ENCODE measurements at places on chromosomes 3 and 15.

- no peak overlapping the region for H3K4me3 ChIP-seq
- H3K4me1 ChIP-seq: no peaks in the 10 kb centered on the region
- H3K36me3 ChIP-seq: no peaks in the 10 kb centered on the region
- no peaks in the 10 kb centered on the region for H3K27me3 ChIP-seq
- peak; percentile 66 for DNase-seq
Measured at GRCh38 chr15:62989366-62990055, 53.0 kb upstream of the TPM1 start.

- H3K36me3 ChIP-seq: no peaks in the 10 kb centered on the region
- H3K4me1 ChIP-seq: no peaks in the 10 kb centered on the region
- peaks cover 2% of the 10 kb centered on the region for H3K27me3 ChIP-seq
- DNase-seq: no peak
- H3K27ac ChIP-seq: no peak overlapping the region
Measured at GRCh38 chr3:187360596-187360995, 7.6 kb upstream of the RTP4 start.

DNA sequence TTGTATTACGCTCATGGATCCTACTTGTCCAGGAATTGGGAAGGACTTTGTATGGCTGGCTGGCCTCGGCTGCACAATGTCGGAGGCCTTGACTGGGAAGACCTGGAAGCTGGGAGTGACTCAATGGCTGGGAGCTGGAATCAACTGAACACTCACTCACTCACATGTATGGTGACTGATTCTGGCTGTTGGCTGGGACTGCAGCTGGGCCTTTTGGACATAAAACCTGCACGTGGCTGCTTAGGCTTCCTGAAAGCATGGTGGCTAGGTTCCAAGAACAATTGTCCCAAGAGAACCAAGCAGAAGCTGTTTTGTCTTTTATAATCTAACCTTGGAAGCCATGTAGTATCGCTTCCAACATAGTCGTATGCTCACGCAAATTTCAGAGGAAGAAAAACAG is 38.0 kb upstream of the CMTM8 start:
- H3K27me3 ChIP-seq: no peaks in the 10 kb centered on the region
- H3K27ac ChIP-seq: no peak overlapping the region
- DNase-seq: peak; percentile 52
- no peaks in the 10 kb centered on the region for H3K36me3 ChIP-seq

DNA sequence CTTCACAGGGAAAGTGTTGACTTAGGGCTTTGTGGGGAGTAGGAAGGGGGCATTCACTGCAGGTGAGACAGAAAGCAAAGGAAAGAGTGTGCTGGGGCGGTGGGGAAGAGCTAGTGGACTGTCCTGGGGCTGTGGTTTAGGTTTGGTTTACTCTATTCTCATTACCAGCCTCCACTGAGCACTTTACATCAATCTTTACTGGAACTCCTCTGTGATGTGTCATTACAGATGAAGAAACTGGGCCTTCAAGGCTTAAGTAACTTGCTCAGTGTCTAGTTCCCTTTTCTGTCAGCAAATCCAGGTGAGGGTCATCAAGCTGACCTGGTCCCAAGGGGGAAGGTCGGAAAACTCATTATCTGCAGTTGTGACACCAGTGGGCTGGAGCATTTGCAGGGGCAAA is 120.2 kb upstream of the PFN2 start:
- no peak overlapping the region for H3K27ac ChIP-seq
- no peaks in the 10 kb centered on the region for H3K27me3 ChIP-seq
- no peaks in the 10 kb centered on the region for H3K36me3 ChIP-seq
- H3K4me1 ChIP-seq: peaks cover 13% of the 10 kb centered on the region
- no peak for DNase-seq

GRCh38 chr3:139286825-139287224 is 57.0 kb upstream of the MRPS22 start:
- H3K27ac ChIP-seq: no peak overlapping the region
- no peaks in the 10 kb centered on the region for H3K4me1 ChIP-seq
- no peaks in the 10 kb centered on the region for H3K27me3 ChIP-seq
- DNase-seq: no peak

DNA sequence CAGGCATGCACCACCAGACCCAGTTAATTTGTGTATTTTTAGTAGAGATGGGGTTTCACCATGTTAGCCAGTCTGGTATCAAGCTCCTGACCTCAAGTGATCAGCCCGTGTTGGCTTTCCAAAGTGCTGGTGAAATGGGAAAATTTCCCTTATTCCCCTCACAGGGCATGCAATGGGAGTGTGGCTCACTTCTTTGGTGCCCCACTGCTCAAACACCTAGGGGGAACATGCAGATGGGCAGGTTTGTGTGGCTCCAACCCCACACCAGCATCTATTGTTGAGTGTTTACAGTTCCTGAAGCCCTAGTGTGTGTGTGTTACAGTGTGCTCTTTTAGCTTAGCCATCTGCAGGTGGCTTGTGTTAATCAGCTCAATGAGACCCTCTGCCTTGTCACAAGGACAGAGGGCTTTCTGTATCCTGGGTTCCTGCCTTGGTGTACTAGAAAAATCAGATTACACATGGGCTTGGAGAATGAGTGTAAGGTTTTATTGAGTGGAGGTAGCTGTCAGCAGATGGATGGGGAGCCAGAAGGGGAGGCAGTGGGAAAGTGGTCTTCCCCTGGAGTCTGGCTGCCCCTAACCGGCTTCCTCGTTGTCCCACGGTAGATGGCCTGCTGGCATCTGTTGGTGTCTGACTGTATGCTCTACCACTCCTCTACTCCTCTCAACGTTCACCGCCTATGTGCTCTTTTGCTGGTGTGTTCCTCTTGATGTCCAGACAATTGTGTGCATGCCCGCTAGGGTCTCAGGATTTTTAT is 248.1 kb upstream of the CBLB start:
- no peaks in the 10 kb centered on the region for H3K27me3 ChIP-seq
- H3K27ac ChIP-seq: no peak overlapping the region
- no peak for DNase-seq
- peaks cover 4% of the 10 kb centered on the region for H3K4me1 ChIP-seq

- H3K27me3 ChIP-seq: peaks cover 37% of the 10 kb centered on the region
- no peak within 1 kb of the TSS for H3K4me3 ChIP-seq
- H3K36me3 ChIP-seq: no peaks in the 10 kb centered on the region
Measured at GRCh38 chr3:172447611-172448579, at the start of gene GHSR. GHSR (minus strand) TSS chr3:172448456; CDS start chr3:172448413, 43 bp downstream.

GRCh38 chr3:12237912-12238650 is 50.8 kb upstream of the PPARG start:
- no peak overlapping the region for H3K27ac ChIP-seq
- H3K4me1 ChIP-seq: peaks cover 8% of the 10 kb centered on the region
- H3K36me3 ChIP-seq: no peaks in the 10 kb centered on the region
- H3K4me3 ChIP-seq: no peak overlapping the region
- H3K27me3 ChIP-seq: peaks cover 5% of the 10 kb centered on the region

DNA sequence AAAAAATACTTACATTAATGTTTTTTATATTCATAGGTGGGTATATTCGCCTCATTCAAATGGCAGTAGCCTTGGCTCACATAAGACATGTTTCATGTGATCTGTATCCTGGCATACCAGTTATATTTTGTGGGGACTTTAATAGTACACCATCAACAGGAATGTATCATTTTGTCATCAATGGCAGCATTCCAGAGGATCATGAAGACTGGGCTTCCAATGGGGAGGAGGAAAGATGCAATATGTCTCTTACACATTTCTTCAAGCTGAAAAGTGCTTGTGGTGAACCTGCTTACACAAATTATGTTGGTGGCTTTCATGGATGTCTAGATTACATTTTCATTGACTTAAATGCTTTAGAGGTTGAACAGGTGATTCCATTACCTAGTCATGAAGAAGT is 3.5 kb downstream of the PDE12 start:
- no peak overlapping the region for H3K4me3 ChIP-seq
- H3K27me3 ChIP-seq: no peaks in the 10 kb centered on the region
- peak; percentile 56 for DNase-seq
- H3K27ac ChIP-seq: no peak overlapping the region

- no peaks in the 10 kb centered on the region for H3K36me3 ChIP-seq
- H3K4me1 ChIP-seq: peaks cover 2% of the 10 kb centered on the region
- DNase-seq: no peak
Measured at GRCh38 chr3:153072382-153072781, 89.6 kb upstream of the RAP2B start.

GRCh38 chr3:151576511-151577137 is 115.8 kb upstream of the IGSF10 start:
- no peak for DNase-seq
- no peak overlapping the region for H3K27ac ChIP-seq
- no peaks in the 10 kb centered on the region for H3K27me3 ChIP-seq
- no peaks in the 10 kb centered on the region for H3K4me1 ChIP-seq
